A673 (cell line): ENCODE measurements at places on chromosomes 11 and 22.
A peak's percentile ranks its signal among the peaks of the same experiment; 100 is the strongest.

DNA sequence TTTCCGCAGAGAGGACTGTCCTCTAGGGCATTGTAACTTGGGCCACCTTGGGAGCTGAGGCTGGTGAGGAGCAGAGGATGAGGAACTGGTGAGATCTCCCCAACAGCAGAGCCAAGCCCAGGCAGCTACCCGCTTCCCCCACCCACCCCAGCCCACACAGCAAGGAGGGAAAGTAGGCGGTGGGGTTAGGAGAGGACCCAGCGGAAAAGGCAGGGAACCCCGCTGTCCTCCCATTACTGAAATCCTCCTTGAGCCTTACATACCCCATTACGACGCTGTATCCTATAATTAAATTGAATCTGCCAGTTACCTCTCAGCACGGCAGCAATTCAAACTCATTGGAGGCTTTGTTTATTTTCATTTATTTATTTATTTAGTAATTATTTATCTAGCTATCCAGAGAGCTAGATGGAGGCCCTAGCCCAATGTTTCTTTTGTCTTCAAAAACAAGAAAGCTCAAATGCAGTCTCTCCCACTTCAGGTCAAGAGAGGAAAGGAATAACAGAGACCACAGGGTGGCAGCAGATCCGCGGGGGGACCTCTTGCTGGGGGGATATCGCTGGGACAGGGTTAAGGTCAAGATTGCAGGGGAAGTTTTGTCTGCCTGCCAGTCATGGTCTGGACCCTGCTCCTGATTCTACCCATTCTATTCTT, 218.0 kb downstream of the ST3GAL4 start:
- DNase-seq = peak; percentile 30

GRCh38 chr11:118086913-118087768, at the start of gene SMIM35:
Gene SMIM35 (minus strand): TSS chr11:118086963. CDS start chr11:118086757, 206 bp downstream.
- no peak for DNase-seq

DNA sequence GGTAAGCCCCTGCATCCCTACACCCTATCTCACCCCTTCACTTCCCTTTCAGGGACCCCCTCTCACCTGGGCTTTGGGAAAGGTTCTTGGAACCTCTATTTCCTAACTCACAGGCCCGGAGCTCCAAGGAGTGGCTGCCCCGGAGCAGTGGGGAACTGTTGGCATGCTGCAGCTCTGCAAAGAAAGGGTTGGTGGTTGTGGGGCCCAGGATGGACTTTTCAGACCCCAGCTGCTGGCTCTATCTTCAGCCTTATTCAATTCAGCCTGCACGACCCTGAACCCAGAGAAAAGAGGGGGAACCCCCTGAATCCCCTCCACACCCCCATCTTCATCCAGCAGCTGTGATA, 10.0 kb downstream of the ROBO4 start:
- DNase-seq = no peak

- no peak for DNase-seq
Measured at GRCh38 chr11:17008099-17008498, 6.1 kb downstream of the PLEKHA7 start.

GRCh38 chr11:44632466-44633123, 67.1 kb downstream of the CD82 start:
- DNase-seq = peak; percentile 68

GRCh38 chr22:32815943-32816342, 14.4 kb downstream of the TIMP3 start:
- DNase-seq = no peak

DNA sequence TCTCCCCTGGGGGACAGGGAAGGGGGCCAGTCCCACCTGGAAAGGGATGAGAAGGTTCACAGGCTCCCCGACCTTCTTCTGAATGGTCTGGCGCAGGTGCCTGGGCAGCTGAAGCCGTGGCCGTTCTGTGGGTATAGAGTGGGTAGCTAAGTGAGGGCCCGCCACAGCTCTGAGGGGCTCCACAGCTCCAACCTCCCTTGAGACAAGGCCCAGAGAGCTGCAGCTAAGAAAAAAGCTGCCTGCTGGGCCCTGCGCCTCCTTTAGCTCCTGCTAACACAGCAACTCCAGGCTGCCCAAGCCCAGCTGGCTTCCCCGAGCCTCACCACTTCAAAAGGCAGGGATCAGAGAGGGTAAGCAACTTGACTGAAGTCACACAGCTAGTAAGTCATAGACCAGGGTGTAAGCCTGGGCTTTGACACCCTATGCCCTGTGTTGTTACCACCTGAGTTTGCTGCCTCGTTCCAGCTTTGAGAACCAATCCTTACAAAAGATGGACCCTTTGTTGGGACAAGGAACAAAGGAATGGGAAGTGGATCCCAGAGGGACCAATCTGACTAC, 18.5 kb downstream of the MYBPC3 start:
- DNase-seq = no peak

DNA sequence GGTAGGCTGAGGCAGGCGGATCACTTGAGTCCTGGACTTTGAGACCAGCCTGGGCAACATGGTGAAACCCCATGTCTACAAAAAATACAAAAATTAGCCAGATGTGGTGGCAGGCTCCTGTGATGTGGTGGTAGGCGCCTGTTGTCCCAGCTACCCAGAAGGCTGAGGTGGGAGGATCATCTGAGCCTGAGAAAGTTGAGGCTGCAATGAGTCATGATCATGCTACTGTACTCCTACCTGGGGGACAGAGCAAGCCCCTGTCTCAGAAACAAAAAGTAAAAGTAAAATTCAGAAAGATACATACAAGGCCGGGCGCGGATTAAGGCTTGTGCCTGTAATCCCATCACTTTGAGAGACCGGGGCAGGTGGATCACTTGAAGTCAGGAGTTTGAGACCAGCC, 6.3 kb downstream of the LDHAL6A start:
- DNase-seq = no peak

DNA sequence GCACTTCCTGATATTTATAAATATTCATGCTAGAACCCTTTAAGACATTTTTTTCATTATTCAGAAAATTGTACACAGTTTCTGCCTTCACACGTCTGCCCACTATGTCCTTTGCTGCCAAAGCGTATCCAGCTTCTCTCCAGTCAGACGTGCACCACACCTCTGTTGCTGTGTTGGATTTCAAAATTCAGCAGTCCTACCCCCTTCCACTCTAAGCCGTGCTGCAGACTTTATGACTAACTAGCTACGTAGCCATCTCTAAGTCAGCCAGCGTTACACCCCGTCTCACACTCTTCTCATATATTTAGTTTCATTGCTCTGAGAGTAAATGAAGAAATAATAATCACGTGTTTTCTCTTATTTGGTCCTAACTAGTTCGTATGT, 28.2 kb upstream of the OPCML start:
- DNase-seq = no peak

DNA sequence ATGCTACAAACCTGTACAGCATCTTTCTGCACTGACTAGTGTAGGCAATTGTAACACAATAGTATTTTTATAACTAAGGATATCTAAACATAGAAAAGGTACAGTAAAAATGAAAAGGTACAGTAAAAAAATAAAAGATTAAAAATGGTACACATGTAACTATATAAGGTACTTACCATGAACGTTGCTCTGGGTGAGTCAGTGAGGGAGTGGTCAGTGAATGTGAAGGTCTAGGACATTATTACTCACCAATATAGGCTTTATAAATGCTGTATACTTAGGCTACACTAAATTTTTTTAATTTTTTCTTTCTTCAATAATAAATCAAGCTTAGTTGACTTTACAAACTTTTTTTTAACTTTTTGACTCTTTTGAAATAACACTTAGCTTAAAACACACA, 59.9 kb downstream of the EIF3M start:
- DNase-seq = no peak

DNA sequence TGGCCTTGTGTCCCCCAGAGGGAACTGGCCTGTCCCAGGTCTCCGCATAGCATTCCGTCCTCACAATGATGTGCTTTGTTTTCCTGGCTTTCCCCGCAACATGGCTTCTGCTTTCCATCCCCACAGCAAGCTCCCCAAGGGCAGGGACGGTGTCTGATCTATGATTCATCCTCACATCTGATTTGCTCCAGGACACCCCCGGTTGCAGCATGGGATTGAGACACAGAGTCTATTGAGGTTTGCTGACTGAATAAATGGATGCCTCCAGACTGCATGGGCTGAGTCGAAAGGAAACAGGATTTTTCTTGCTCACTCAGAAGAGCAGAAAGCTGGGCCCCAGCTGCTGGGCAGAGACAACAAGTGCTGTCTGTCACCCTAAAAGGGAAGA, 40.2 kb downstream of the LMO1 start:
- no peak for DNase-seq

GRCh38 chr11:21634491-21634890, 558.4 kb upstream of the ANO5 start:
- DNase-seq = no peak

DNA sequence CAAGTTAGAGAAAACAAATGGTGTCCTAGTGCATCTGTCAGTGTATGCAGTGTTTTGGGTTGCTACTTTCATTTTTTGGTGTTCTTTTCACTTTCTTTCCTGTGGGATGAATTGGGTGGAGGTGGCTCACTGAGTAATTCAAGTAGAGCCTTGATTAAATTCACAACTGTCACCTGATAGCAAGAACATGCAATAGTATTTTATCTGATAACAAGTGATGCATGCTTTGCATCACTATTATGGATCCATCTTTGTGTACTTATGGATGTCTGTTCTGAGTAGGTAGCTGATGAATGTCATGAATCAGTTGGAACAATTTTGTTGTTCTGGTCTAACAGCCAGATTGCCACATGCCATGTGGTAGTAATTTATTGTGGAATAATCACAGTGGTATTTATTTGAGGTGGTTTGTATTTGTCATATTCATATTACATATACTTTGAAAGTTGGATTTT, 87.5 kb downstream of the DDX10 start:
- DNase-seq = no peak

DNA sequence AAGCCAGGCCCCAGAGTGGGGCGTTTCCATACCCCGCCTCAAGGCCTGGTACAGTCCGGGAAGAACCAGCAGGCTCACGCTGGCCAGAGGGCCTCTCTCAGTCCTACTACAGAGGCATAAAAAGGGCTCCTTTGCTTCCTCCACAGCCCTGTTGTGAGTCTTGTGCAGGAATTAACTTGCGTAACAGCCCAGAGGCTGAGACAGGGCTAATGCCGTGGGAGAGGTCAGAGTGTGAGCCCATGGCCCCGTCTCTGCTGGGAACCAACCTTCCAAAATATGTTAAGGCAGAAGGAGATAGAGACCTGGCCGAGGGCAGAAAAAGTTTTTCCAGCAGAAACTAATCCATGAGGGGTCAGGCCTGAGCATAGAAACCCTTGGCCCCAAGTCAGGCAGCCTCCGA, 19.9 kb upstream of the TMEM184B start:
- DNase-seq = no peak

DNA sequence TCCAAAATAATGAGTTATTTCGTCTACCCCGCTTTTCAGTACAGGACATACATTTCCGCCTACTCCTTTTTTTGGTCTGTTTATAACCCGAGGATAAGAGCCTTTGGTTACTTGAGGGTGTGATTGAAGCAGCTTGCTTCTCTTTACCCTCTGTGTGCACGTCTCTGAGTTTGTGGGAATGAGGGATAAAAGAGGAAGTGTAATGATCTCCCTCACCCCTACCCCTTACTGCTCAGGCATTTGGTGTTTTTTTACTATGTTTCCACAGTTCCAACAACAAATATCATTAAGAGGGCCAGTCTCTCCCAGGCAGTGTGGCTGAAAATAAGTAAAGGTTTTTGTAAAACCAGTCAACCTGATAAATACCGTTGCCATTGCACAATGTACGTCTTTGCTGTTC, 83.2 kb upstream of the GAL start:
- no peak for DNase-seq

GRCh38 chr22:17199003-17199731, 20.1 kb downstream of the ADA2 start:
- peak; percentile 25 for DNase-seq

GRCh38 chr11:44564166-44564565, 1.3 kb upstream of the CD82 start:
- no peak for DNase-seq

DNA sequence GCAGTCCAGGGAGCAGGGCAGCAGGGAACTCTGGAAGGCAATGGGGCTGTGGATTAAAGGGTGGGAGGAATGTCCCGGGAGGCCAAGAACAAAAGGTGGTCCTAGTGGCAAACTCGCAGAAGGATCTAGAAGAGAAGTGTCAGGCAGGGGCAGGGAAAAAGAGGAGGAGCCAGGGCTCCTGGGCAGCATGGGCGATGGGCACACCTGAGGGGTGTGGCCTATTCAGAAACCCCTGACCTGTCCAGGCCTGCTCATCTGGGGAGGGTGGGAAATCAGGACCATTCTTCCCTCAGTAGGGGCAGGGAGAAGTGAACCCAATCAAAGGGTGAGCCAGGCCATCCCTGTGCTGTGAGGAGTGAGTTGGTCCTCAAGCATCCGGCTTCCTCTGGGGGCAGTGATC, 108.6 kb downstream of the TRIM29 start:
- DNase-seq = no peak

DNA sequence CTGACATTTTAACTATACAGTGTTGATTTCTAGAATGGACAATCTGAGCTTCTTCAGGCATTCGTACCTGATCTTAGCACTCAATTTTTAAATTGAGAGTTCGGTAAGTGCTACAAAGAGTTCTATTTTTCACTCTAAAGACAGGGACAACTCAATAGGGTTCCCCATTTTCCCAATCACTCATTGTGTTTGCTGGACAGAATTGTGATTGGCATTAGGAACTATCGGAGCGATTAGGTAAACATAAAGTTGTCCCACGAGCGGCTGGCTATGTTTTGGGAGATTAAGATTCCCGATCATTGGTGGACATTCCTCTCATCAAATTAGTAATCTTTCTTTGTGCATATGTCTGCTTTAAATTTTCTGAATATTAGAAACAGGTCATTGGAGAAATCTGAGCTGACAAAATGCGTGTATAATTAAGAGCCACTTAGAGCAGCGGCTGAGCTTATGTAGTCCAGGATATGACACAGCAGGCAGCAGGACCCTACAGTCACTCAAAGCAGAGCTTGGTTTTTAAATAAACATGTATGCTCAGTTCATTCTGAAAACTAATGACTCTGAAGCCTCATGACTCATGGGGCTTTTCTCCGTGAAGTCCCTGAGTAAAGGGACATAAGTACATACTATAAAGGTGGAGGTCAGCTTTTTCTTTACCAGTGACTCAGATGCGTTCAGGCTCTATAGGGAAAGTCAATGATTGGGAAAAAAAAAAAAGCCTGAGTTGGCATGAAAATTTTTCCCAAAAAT, 109.4 kb downstream of the GRIA4 start:
- peak; percentile 80 for DNase-seq

GRCh38 chr11:8033305-8034105, 46.4 kb downstream of the EIF3F start:
- DNase-seq = peak; percentile 70

GRCh38 chr22:17161991-17162390, 2.9 kb upstream of the HDHD5 start:
- no peak for DNase-seq

- peak; percentile 65 for DNase-seq
Measured at GRCh38 chr11:107898270-107898669, 30.0 kb upstream of the RAB39A start.

GRCh38 chr22:49855251-49855911, 1.7 kb downstream of the ZBED4 start:
- no peak for DNase-seq

DNA sequence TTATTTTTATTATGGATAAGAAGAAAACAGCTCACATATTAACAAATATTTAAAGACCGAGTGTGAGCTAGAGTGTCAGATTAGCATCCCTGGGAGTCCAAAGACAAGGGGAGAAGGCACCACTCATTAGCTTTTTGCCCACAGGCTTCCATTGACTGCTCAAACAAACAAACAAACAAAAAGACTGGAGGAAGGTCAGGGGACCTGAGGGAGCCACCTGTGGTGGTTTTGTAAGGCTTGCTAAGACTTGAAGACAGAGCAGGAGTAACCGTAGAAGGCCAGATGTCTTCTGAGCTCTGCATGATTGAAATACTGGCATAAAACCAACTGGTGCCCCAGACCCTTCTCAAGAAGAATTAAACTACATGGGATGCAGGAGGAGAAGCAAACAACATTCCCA, 395.2 kb upstream of the CNTN5 start:
- no peak for DNase-seq
